ENCODE measurements at places on chromosomes 16 and 17. TPM values are rescaled to one million over a fixed set of nuclear protein-coding genes. Genes with fewer than 3 reads are reported as not detected.
A peak's percentile ranks its signal among the peaks of the same experiment; 100 is the strongest.

TBC1D3C gene
- total RNA-seq: 0.56 TPM

NT5C gene
- total RNA-seq: 48.8 TPM

CD300A gene
- not detected for total RNA-seq

KRT9 gene
- total RNA-seq: not detected

ARL5C gene
- not detected for total RNA-seq

WNT9B gene
- not detected for total RNA-seq

PTGES3L gene
- total RNA-seq: not detected

IL17C gene
- not detected for total RNA-seq

- DNase-seq: no peak
Observed at GRCh38 chr16:81136390-81137335, 40.5 kb upstream of the GCSH start.

DNA sequence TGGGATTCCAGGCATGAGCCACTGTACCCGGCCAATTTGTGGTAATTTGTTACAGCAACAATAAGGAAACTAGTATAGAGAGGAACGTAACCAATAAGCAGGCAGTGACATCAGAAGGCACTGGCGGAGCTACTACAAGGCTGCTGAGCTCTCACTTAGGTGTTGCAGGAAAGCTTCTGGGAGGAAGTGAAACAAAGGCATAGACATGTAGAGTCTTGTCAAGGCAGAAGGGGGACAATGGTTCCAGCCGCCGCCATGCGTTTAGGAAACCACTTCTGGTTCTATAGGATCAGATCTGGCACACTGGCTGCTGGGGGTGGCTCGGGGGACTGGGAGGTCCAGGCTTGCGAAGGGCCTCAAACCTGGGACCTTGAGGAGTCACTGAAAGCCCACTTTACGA, 9.4 kb upstream of the CPSF4L start:
- no peak for DNase-seq

DNA sequence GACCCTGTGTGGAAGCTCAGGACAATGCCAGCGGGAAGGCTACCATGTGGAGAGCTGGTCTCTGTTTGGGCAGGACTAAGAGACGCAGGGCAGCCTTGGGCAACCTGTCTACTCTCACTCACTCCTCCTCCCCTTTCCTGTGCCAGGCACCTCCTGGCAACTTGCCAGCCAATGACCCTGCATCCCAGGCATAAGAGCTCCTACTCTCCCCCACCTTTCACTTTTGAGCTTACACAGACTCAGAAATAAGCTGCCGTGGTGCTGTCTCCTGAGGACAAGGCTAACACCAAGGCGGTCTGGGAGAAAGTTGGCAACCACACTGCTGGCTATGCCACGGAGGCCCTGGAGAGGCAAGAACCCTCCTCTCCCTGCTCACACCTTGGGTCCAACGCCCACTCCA, 2.6 kb downstream of the HBM start:
- DNase-seq: no peak

DNA sequence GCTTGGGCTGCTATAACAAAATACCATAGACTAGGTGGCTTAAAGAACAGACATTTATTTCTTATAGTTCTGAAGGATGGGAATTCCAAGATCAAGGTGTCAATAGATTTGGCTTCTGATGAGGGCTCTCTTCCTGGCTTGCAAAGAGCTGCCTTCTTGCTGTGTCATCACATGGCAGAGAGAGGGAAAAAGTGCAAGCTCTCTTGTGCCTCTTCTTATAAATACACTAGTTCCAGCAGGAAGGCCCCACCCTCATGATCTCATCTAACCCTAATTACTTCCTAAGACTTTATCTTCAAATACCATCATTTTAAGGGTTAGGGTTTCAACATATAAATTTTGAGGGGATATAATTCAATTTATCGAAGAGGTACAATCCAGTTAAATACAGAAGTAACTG, 30.6 kb downstream of the ABCA9 start:
- DNase-seq: no peak

DNA sequence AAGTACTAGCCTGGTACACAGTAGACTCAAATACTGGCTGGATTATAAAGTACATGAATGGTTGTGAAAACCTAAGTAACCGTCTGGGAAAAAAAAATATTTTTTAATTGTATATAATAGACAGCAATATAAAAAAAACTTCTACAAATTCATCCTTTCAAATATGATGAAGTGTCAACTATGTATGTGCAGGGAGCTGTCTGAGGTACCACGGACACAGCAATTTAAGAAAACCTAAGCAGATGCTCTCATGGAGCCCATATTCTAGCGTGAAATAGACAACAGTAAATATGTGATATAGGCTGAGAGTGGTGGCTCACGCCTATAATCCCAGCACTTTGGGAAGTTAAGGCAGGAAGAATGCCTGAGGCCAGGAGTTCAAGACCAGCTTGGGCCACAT, 104.6 kb downstream of the TTC19 start:
- DNase-seq: no peak

- no peak for DNase-seq
Observed at GRCh38 chr16:87149051-87149450, 168.1 kb downstream of the C16orf95 start.

GRCh38 chr16:48864055-48864454, 254.1 kb upstream of the N4BP1 start:
- no peak for DNase-seq

DNA sequence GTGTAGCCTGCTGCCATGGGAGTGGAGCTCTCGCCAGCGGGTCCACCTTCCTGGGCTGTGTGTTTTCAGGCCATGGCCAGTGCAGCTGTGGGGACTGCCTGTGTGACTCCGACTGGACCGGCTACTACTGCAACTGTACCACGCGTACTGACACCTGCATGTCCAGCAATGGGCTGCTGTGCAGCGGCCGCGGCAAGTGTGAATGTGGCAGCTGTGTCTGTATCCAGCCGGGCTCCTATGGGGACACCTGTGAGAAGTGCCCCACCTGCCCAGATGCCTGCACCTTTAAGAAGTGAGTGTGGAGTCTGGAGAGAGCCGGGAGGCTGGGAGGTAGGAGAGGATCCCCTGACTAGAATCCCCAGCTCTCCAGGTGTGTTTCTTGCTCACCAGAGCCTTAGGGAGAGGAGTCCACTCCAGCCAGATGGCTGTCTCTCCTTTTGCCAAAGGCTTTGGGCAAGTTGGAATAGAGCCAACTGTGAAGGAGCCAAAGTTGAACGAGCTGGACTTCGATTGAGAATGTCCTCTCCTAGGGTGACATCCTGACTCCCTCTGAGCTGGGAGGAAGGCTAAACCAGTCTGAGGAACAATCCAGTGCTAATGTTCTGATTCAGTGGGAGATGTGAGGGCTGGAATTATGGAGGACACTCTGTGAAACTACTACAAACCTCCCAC, 24.4 kb upstream of the EFCAB13 start:
- DNase-seq: no peak

GRCh38 chr17:17300624-17301568, 2.3 kb upstream of the NT5M start:
- peak; percentile 44 for DNase-seq

GRCh38 chr16:88102597-88102996, 151.4 kb downstream of the BANP start:
- no peak for DNase-seq

DNA sequence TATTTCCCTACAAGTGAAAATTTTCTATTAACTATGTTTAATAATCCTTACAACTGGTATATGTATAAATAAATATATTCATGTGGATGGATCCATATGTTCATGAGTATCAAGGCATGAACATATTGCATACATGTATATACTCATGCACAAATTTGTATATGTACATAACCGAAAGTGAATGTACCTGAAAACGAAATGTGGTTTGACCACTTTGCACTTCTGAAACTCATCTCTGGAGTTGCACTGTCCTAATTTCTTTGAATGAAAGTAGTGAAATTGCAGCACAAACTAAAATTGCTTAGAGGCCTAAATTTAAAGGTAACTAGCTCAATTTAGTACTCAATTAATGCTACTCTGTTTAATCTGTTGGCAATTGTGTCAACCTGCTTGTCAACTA, 27.4 kb upstream of the GNAO1 start:
- DNase-seq: no peak

DNA sequence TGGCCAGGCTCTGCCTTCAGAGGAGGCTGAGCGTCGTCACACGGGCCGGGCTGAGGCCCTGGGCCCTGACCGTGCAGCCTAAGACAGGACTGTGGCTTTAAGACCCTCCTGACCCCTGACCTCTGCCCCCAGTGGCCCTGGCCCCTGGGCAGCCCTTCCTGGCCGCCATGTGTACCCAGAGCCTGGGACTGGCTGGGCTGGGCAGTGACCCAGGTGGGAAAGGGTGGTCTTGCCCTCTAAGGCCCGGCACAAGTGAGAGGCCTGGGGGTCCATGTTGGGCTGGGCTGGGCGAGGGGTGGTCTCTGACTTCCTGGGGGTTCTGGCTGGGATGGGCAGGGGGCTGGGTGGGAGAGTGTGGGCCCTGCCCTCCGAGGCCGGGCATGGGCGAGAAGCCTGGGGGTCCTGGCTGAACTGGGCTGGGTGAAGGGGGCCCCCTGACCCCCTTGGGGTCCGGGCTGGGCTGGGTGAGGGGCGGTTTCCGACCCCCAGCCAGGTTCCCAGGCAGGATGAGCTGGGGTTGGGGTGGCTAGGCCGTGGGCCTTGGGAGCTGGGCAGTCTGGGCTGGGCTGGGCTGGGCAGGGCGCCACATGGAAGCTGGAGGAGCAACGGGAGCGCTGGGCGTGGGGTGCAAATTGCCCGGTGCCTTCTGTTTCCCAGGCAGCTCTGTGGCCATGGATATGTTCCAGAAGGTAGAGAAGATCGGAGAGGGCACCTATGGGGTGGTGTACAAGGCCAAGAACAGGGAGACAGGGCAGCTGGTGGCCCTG, at the start of gene CDK3:
Gene CDK3 (plus strand): TSS at position 101 of the 767 bp plus-strand sequence. CDS start 571 bp downstream, at position 672.
- DNase-seq: no peak

DNA sequence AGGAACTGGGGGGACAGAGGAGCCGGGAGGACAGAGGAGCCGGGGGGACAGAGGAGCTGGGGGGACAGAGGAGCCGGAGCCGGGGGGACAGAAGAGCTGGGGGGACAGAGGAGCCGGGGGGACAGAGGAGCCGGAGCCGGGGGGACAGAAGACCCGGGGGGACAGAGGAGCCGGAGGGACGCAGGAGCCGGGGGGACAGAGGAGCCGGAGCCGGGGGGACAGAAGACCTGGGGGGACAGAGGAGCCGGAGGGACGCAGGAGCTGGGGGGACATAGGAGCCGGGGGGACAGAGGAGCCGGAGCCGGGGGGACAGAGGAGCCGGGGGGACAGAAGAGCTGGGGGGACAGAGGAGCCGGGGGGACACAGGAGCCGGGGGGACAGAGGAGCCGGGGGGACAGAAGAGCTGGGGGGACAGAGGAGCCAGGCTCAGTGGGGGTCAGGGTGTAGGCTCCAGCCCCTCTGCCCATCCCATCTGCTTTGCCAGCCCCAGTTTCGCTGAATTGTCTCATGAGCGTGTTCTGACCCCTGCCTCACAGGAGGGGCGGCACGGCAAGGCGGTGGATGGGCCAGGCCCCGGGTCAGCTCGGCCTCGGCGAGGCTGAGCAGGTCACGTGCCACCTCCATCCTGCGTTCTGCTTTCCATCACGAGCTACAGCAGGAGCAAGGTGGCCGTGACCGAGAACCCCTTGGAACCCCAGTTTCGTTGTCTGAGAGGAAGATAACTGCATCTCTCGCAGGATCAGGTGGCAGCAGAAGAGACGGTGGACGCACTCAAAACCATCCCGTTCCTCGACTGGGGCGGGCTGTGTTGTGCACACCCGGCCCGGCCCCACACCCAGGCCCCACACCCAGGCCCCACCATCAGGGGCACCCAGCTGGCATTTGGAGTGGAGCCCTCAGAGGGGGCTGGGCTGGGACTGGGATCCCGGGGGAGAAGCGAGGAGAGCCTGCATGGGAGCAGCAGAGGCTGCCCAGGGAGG, 26.1 kb upstream of the CBFA2T3 start:
- DNase-seq: no peak

GRCh38 chr17:40346765-40347158, 17.8 kb downstream of the GJD3 start:
- no peak for DNase-seq

- no peak for DNase-seq
Observed at GRCh38 chr16:84913315-84913714, 93.5 kb downstream of the CRISPLD2 start.

- DNase-seq: no peak
Observed at GRCh38 chr16:72677662-72678447, 370.1 kb downstream of the ZFHX3 start.

DNA sequence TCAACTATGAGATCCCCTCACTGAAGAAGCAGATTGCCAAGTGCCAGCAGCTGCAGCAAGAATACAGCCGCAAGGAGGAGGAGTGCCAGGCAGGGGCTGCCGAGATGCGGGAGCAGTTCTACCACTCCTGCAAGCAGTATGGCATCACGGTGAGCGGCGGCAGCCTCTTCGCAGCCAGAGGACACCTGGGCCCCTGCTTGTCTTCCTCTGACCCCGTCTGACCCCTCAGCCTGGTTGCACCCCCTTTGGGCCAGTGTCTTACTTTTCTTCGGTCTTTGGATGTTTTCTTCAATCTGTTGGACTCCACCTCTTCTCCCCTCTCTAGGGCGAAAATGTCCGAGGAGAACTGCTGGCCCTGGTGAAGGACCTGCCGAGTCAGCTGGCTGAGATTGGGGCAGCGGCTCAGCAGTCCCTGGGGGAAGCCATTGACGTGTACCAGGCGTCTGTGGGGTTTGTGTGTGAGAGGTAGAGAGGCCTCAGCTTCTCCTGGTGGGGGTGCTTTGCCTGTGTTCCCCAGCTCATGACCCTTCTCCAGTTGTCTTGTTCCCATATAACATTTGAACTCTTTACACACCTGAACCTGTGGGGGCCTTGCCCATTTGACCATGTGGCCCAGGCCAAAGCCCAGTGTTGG, 4.4 kb downstream of the CDK5RAP3 start:
- no peak for DNase-seq

DNA sequence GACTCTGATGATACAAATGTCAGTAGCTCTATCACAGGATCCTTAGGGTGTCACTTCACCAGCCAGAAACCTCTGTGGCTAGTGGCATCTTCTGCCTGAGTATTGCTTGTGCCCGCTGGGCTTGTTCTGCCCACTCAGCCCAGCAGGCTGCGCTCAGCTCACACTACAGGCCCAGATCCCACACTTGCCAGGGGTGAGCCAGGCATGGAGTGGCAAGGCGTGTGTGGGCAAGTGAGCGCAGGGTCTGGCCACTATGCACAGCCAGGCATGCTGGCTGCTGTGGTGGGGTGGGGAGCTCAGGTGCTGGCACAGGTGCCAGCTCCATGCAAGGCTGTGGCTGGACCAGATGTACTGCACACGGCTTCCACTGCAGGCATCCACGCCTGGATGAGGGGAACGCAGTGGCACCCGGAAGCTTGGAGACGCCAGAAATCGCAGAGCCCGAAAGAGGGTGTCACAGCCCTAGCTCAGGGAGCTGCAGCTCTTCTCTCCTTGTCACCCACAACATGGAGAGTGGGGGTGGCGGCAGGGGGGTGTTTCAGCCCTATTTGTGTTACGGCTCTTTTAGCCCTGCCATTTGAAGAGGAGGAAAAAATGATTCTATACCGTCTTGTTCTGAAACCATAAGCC, 10.2 kb downstream of the CFAP97D1 start:
- DNase-seq: peak; percentile 47

DNA sequence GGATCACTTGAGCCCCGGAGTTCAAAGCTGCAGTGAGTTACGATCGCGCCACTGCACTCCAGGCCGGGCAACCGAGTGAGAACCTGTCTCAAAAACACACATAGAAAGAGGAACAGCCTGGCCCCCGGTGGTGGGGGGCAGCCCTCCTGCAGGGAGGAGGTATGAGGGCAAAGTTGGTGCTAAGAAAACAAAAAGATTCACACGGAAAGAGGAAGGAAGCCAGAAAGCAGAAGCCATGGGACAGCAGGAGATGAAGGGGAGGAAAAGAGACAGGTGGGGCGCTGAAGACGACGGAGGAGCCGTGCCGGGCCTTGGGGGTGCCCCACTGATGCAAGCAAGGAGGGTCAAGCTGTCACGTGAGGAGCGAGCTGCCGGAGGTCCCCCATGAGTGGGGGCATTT, 8.2 kb upstream of the C16orf74 start:
- no peak for DNase-seq

- DNase-seq: no peak
Observed at GRCh38 chr17:8018436-8018835, 16.0 kb downstream of the GUCY2D start.

Measured in dermis blood vessel endothelial cell (primary cell).